Mucosa of gallbladder (tissue), 1 donor: ENCODE measurements at places on chromosomes 2 and 18. TPM values are rescaled to one million over a fixed set of nuclear protein-coding genes. Genes with fewer than 3 reads are reported as not detected.

NBEAL1 gene
- total RNA-seq = 56.3 TPM

ADAM23 gene
- 2.4 TPM for total RNA-seq

CREG2 gene
- total RNA-seq = 0.26 TPM

CDK5R2 gene
- 0.14 TPM for total RNA-seq

DNA sequence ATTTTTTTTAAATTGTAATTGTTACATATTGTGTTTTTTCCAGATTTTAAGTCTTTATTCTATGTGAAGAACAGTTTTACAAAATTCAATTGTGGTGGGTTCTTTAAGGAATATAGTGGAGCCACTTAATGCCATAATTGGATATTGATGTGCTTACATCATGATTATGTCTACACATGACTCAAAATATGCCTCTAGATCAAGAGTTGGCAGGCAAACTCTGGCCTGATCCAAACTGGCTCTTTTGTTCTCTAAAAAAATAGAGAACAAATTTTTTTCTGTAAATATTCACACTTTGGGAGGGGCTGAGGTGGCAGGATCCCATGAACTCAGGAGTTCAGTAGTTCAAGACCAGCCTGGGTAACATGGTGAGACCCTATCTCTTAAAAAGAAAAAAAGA lies 8.3 kb downstream of the EHBP1 start:
- DNase-seq = no peak

- no peak for DNase-seq
Observed at GRCh38 chr2:24886126-24886501, 33.9 kb downstream of the ADCY3 start.

DNA sequence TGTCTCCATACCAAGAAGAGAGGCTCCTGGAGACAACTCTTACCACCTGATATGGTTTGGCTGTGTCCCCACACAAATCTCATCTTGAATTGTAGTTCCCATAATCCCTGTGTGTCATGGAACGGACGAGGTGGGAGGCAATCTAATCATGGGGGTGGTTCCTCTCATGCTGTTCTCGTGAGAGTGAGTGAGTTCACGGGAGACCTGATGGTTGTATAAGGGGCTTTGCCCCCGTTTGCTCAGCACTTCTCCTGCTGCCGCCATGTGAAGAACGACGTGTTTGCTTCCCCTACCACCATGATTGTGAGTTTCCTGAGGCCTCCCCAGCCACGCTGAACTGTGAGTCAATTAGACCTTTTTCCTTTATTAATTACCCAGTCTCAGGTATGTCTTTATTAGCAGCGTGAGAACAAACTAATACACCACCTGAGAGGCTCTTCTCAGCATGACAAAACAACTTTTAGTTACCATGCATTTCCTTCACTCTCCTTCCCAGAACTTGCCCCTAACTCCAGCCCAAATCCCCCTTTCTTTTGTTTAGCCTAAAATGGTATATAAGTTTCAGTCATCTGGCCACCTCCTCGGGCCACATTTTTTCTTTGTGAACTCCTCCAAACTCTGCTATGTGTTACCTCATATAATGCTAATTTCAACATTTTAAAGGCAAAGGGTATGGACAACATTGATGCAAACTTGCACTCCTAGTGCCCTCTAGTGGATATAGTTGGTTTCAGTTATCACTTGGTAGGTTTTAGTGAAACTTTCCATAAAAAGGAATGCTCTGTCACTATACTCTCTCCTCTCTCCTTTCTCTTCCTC lies 58.6 kb upstream of the SLC25A52 start:
- DNase-seq = no peak

DNA sequence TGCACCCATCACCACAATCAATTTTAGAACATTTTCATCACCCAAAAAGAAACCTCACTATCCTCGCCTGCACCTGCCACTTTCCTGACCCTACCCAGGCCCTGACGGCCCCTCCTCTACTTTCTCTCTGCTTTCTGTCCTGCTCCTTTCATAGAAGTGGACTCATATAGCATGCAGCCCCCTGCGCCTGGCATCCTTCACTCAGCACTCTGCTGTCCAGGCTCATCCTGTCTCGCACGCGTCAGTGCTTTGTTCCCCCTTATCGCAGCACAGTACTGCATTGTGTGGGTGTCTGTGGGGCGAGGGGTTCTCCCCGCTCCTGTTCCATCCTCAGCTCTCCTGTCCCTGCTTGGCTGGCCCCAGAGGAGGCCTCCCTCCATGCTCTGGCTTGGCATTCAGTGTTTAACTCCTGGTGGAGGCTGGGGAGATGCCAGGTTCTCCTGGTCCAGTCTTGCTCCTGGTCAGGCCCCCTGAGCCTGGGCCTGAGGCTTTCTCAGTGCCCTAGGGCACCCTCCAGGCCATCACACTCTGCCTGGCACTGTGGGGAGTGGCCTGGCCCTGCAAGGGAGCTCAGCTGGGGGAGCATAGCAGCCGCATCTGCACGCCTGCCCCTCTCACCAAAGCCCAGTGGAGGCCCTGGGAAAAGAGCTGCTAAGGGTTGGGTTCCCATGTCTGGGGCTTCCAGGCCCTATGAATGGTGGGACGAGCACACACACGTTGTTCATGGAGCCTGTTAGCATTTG lies 6.6 kb upstream of the TUBB6 start:
- no peak for DNase-seq

- DNase-seq = peak; percentile 9
Observed at GRCh38 chr2:217793566-217794132, 209.1 kb downstream of the TNS1 start.

GRCh38 chr2:100589527-100589926 lies 26.7 kb downstream of the PDCL3 start:
- no peak for DNase-seq

DNA sequence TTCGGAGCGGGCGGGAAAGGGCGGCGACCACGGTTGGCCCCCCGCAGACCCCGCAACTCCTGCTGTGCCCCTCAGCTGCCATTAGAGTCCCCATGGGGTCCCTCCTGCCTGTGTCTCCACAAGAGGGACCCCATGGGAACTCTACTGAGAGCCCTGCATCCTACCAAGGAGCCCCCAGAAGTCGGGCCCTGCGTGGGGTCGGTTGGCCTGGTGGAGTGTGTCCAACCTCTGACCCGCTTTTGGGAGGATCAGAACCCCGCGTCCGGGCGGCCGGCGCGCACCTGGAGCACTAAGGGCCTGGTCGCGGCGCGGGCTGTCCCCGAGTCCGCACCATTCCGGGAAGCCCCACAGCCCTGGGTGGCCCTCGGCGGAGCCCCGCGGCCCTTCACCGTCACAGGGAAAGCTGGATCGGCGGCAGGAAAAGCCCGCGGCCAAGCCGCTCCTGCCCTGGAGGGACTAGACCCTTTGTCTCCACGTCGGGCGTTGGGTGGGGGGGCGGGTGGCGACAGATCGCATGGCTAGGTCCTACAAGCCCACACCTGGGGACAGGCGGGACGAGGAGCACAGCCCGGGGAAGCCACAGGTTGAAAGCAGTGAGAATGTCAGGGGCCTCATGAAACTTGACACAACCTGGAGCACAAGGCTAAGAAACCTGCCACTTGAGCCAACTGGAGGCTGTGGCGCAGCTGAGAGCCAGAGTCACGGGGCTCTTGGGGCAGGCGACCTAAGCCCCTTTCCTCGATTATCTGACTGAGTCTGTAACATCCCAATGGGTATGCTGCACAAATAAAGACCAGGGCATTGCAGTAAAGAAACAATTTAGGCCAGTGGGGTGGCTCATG lies 11.2 kb upstream of the CXXC1 start:
- DNase-seq = no peak

DNA sequence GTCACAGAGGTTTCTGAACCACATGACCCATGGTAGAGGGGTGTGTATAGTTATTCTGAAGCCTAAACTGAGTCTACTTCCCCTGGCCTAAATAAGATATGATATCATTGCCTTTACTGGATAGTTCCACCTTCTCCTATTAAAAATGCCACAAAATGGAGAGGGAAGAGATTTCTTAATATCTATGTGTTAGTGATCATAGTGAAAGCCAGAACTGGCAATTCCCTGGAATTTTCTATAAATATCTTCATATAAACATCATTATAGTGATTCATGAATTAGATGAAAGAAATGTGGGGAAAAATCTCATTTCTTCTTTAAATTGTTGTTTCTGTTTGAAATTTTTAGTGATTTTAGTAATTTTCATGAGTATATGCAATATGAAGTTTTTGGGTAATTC lies 45.8 kb downstream of the TSHZ1 start:
- DNase-seq = no peak

DNA sequence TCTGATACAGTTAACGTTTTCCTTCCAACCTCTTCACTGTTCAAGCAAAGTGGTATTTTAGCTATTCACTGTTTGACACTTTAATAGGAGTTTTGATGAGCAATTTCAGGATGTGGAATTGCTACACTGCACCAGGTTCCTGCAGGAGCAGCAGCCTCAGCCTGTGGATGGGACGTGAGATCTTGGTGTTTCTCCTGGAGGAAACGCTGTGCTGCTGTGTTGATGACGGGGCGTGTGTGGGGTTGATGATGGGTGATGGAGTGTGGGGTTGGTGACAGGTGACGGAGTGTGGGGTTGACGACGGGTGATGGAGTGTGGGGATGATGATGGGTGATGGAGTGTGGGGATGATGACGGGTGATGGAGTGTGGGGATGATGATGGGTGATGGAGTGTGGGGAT lies 98.9 kb downstream of the RTP5 start:
- DNase-seq = no peak
